Aorta (tissue), 5 donors: ENCODE measurements at places on chromosomes 16 and 17. TPM values are rescaled to one million over a fixed set of nuclear protein-coding genes. Genes with fewer than 3 reads are reported as not detected.

DNA sequence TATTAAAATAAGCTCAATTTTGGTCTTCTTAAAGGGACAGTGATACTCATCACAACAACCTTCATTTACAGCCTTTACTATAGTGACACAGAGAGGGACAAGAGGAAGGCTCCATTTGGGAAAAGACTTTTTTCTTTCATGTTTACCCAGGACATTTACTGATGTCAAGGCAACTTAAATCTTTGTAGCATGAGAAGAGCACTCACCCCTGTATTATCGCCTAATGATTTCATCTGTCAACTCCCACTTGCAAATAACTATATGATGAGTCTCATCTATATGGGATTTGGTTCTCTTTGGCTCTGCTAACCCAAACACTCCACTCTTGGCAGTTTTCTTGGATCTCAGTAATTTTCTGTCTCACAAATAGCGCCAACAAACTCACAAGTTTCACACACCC, 24.1 kb downstream of the BLMH start:
- H3K27me3 ChIP-seq, result no peaks in the 10 kb centered on the region
- H3K27ac ChIP-seq, result no peak overlapping the region
- no peak overlapping the region for H3K4me3 ChIP-seq

DNA sequence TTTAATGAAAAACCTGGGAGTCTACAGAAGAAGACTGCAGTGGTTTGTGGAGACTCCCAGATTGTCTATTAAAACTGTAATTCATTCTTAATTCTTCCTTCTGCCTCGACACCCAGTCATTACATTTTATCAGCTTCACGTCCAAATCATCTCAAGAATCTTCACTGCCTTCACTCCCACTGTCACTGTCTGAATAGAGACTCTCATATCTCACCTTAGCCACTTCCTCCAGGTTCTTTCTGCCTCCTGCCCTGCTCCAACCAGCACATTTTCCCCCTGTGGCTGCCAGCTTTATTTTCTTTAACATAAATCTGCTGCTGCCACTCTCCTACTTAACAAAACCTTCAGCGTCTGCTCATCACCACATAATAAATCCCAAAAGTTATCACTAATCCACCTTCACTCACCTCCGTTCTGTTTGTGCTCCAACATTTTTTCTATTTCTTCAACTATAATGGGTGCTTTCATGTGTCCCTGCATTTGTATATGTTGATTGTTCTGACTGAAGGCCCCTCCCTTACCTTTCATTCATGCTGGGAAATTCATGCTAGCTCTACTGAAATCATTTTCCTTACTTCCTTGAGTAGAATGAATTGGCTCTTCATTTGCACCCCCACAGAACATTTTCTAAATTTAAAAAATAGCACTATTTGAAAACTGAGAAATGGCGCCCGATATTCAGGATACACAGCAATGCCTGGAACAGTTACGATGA, 38.9 kb downstream of the KCNJ2 start:
- H3K4me1 ChIP-seq, result no peaks in the 10 kb centered on the region
- no peak for DNase-seq
- no peak overlapping the region for H3K4me3 ChIP-seq
- no peak overlapping the region for H3K27ac ChIP-seq
- H3K27me3 ChIP-seq, result no peaks in the 10 kb centered on the region

DNA sequence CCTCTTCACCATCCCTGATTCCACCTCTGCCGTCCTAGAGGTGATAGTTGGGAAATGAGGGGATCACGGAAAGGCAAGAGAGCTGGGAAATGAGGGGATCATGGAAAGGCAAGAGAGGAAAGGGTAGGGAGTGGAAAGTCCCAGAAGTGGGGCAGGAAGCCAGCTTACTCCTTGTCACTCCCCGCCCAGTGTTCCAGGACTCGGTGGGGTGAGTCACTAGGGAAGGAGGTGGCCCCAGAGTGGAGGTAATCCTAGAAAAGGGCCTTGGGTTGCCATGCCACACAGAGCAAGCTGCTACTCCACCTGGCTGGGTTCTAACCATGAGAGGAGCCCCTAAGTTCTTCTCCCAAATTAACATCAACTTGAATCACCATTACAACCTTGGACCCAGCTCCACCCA, 14.8 kb downstream of the ALOXE3 start:
- no peaks in the 10 kb centered on the region for H3K36me3 ChIP-seq
- no peak overlapping the region for H3K27ac ChIP-seq
- H3K4me3 ChIP-seq, result no peak overlapping the region

The ALOX15 gene
- not detected for polyA plus RNA-seq

The SULT1A4 gene
- 86.1 TPM for polyA plus RNA-seq

GRCh38 chr17:15171167-15172047, 93.7 kb downstream of the PMP22 start:
- no peaks in the 10 kb centered on the region for H3K27me3 ChIP-seq
- DNase-seq, result peak; percentile 79
- H3K4me3 ChIP-seq, result no peak overlapping the region
- H3K36me3 ChIP-seq, result no peaks in the 10 kb centered on the region
- no peak overlapping the region for H3K27ac ChIP-seq
- H3K4me1 ChIP-seq, result no peaks in the 10 kb centered on the region
